ENCODE measurements at places on chromosomes 7 and 10. TPM values are rescaled to one million over a fixed set of nuclear protein-coding genes. Genes with fewer than 3 reads are reported as not detected.

SUN3 gene
- total RNA-seq = not detected

IRF5 gene
- total RNA-seq = not detected

PITRM1 gene
- 38.5 TPM for total RNA-seq

SSBP1 gene
- total RNA-seq = 137 TPM

TUBB8 gene
- under 0.01 TPM for total RNA-seq

PRR15 gene
- total RNA-seq = 0.28 TPM

TUBAL3 gene
- not detected for total RNA-seq

SLC13A1 gene
- not detected for total RNA-seq

ENKUR gene
- total RNA-seq = under 0.01 TPM

PNLIPRP3 gene
- 0.09 TPM for total RNA-seq

KCNIP2 gene
- total RNA-seq = 1.8 TPM

FLNC gene
- 99.0 TPM for total RNA-seq

ANKRD7 gene
- 0.92 TPM for total RNA-seq

SEMA3C gene
- total RNA-seq = 127 TPM

PNLIPRP1 gene
- not detected for total RNA-seq

AUTS2 gene
- total RNA-seq = 2.3 TPM

ELAPOR2 gene
- 3.1 TPM for total RNA-seq

SH2D4B gene
- not detected for total RNA-seq

CAMK2B gene
- 0.09 TPM for total RNA-seq
